T1000 (cell line): ENCODE measurements at places on chromosomes 6 and 20.

DNA sequence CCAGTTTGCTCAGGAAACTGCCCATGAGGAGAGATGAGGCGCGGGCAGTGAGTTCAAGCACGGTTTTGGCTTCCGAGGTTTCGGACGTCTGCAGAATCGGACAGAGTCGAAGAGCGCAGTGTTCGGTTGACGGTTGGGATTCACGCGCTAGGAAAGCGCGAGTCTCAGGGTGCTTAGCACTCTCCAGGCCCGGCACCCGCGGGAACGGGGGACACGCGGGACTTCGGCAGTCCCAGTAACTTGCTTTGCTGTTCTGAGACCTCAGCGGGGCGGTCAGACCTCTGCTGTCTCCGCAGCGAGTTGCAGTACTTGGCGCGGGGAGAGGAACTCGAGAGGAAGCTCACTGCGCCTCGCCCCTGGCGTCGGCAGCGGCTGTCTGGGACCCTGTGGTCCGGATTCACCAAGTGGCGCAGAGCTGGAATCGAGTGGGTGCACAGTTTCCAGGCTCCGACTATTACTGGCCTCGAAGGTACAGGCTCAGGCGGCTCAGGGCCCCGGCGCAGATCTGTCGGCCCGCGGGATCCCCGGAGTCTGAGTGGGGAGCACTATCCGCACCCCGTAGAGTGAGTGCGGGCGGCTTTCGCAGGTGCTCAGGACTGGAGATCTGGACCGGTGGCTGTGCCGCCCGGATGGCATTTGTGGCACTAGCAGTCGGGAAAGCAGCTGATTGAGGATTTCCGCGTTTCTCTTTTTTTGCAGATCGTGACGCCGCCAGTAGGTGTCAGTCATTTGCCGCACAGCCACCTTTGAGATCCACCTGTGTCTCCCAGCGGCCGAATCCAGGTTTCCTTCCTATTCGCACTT lies at the start of gene POM121L2:
Gene POM121L2 (minus strand): TSS at position 128 of the 804 bp plus-strand sequence. CDS start 103 bp downstream, at position 25.
- no peak for DNase-seq

DNA sequence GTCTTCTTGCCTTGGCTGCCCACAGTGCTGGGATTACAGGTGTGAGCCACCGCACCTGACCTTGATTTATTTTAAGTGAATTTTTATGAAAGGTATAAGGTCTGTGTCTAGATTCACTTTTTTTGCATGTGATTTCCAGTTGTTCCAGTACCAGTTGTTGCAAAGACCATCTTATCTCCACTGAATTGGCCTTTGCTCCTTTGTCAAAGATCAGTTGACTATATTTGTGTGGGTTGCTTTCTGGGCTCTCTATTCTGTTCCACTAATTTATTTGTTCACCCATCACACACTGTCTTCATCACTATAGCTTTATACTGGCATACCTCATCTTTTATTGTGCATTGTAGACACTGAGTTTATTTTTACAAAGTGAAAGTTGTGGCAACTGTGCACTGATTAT lies 56.3 kb downstream of the ANKS1A start:
- no peak for DNase-seq

GRCh38 chr6:99512033-99512432 lies 3.2 kb downstream of the USP45 start:
- DNase-seq, result no peak

DNA sequence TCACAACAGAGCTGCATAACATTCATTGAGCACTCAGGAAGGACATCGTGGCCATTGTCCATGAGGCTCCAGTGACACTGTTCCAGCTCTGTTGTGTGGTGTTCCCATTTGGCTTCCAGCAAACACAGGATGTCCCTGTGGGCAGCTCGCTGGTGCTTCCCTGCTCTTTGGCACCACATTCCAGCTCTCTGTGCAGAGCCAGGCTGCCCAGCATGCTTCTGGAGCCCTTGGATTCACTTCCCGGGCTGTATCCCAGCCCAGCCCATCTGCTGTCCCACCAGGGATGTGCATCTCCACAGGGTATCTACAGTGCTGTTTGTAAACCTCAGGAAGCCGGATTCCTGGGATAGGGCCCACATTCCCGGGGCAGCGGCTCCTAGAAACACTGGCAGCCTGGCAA lies 57.2 kb downstream of the CTCFL start:
- DNase-seq, result no peak

DNA sequence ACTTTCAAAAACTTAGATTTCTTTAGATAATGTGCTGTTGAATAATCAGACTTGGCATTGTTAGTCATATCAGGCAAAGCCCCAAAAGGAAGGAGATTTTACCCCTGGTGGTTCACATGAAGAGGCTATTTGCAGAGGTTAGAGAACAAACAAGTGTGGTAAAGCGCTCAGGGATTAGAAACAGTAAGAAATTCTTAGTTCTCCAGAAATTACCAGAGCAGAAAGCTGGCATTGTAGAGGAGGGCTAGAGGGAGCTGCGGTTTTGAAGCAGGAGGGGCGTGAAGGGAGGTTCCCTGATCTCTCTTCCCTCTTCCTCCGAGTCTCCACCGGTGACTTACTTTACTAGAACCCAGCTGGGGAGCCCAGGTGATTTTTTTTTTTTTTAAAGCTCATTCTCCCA lies 10.2 kb downstream of the MYO6 start:
- DNase-seq, result no peak

DNA sequence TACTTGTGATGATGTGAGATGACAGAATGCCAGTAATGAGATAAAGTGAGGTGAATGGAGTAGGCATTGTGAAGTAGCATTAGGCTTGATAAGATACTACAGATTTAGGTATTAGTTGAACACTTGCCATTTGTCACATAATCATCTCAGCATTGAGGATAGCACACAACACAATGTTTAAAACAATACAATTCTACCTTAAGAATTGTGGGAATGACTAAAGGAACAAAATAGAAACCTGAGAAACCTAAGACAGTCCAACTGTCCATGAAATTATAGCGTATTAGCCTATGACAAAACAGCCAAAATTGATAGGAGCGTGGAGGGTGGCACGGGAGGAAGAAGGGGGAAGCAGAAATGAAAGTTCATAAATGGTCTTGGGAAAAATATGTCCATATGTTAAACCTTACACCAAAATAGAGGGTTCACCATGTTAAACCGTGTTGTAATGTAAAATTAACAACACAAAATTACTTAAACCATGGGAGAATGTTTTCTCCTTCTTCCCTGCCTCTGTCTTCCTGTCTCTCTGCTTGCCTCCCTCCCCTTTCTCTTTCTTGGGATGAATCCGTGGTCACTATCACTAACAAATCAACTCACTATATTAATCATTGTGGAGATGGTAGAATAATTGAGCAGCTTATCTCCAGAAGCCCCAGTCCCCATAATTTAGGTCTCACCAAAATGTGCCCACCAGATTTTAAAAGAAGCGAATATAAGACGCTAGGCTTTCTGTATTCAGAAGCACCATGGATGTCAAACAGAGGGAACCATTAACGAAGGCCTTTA lies 33.0 kb upstream of the HFE start:
- no peak for DNase-seq

GRCh38 chr20:24529369-24529719 lies 59.9 kb downstream of the SYNDIG1 start:
- DNase-seq, result no peak
